CD8-positive, alpha-beta memory T cell (primary cell): ENCODE measurements at places on chromosomes 2 and 18. TPM values are rescaled to one million over a fixed set of nuclear protein-coding genes. Genes with fewer than 3 reads are reported as not detected.

DNA sequence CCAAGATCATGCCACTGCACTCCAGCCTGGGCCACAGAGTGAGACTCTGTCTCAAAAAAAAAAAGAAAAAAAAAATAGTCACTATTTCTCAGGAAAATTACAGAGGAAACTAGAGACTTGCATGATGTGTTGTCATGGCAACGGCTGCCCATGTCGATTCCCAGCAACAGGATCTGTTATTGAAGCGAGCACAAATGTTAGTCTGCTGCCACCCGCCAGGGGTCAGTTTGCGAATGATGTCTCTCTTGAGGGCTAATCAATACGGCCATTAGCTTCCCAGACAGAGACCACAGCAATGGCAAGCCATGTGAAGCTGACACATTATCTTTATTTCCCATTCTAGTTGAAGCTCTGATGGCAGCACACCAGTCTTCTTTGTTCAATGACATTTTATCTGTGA, 32.4 kb upstream of the ACYP2 start:
- H3K4me1 ChIP-seq, result no peaks in the 10 kb centered on the region
- H3K4me3 ChIP-seq, result no peak overlapping the region
- H3K36me3 ChIP-seq, result no peaks in the 10 kb centered on the region
- no peak for DNase-seq

GRCh38 chr18:10791169-10791831, 265.5 kb downstream of the NAPG start:
- no peaks in the 10 kb centered on the region for H3K27me3 ChIP-seq
- no peak overlapping the region for H3K4me3 ChIP-seq
- DNase-seq, result no peak
- H3K27ac ChIP-seq, result no peak overlapping the region
- no peaks in the 10 kb centered on the region for H3K4me1 ChIP-seq

Gene CPO
- 0.20 TPM for total RNA-seq

- no peak overlapping the region for H3K27ac ChIP-seq
- H3K4me1 ChIP-seq, result no peaks in the 10 kb centered on the region
- no peak for DNase-seq
- H3K27me3 ChIP-seq, result no peaks in the 10 kb centered on the region
- peaks cover 16% of the 10 kb centered on the region for H3K36me3 ChIP-seq
These were observed 17.3 kb downstream of the C2orf42 start for GRCh38 chr2:70173520-70173919.

- no peaks in the 10 kb centered on the region for H3K36me3 ChIP-seq
- no peaks in the 10 kb centered on the region for H3K4me1 ChIP-seq
- H3K27ac ChIP-seq, result no peak overlapping the region
- H3K4me3 ChIP-seq, result no peak overlapping the region
- DNase-seq, result no peak
- no peaks in the 10 kb centered on the region for H3K27me3 ChIP-seq
These were observed 67.0 kb upstream of the LYPD6B start for GRCh38 chr2:148971547-148971946.

DNA sequence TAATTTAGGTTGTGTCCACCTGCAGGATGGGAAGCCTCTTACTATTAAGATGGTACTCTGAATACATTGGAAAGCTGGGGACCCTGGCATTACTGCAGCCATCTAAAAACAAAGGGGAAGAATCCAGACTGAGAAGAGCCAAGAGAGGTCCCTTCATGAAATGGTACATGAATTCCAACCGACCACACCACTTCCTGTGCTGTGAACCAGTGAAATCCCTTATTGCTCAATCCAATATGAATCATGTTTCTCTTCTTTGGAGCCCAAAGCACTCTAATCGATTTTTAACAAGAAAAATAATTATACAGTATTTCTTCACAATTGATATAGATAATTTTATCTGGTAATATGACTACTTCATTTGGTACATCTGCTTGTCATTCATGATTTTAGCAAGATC, 479.7 kb upstream of the RAB6C start:
- H3K4me1 ChIP-seq, result no peaks in the 10 kb centered on the region
- DNase-seq, result no peak
- H3K36me3 ChIP-seq, result no peaks in the 10 kb centered on the region
- H3K4me3 ChIP-seq, result no peak overlapping the region
- H3K27ac ChIP-seq, result no peak overlapping the region

DNA sequence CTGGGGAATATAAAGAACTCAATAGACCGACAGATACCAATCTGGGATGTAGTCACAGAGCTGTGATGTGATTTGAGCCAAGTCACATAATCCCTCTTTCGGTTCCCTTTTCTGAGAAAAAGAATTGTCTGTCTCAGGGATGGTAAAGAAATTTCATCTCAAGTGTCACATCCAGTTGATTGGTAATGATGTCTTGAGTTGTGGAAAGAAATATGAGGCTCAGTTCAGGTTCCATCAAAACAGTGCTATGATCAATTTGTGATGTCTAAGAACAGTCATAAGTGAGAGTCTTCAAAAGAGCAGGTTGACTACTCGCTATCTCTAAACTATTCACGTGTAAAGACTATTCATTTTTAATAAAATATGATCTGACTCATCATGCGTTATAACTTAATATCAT, 223.3 kb downstream of the METTL4 start:
- H3K36me3 ChIP-seq, result no peaks in the 10 kb centered on the region
- no peak overlapping the region for H3K4me3 ChIP-seq
- H3K4me1 ChIP-seq, result no peaks in the 10 kb centered on the region

Gene TMEM37
- total RNA-seq, result not detected

DNA sequence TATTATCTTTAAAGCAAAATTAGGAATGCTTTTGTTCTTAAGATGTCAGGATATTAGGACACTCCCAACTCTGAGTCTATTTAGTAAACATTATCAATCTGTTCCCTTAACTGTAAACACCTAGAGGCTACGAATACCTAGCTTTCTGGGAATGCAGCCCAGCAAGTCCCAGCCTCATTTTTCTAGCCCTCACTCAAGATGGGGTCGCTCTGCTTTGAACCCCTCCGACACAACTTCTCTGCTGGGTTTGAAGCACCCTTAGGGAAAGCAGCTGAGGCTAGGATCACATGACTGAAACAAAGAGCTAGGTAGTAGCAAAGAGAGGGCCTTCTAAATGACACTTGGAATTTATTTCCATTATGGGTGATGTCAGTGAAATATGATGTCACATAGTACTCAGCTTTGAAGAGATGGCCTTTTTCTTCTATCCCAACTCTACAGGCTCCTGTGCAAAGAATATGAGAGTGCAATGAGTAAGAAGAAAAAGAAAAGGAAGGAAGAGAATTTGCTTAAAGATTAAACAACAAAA, 114.7 kb downstream of the CSRNP3 start:
- no peaks in the 10 kb centered on the region for H3K4me1 ChIP-seq
- DNase-seq, result no peak
- H3K36me3 ChIP-seq, result no peaks in the 10 kb centered on the region
- no peaks in the 10 kb centered on the region for H3K27me3 ChIP-seq
- no peak overlapping the region for H3K4me3 ChIP-seq

- H3K4me3 ChIP-seq, result no peak overlapping the region
- H3K27me3 ChIP-seq, result no peaks in the 10 kb centered on the region
- H3K36me3 ChIP-seq, result no peaks in the 10 kb centered on the region
- no peak overlapping the region for H3K27ac ChIP-seq
These were observed 248.8 kb downstream of the MREG start for GRCh38 chr2:215764441-215765048.

Gene SERPINB3
- total RNA-seq, result not detected

Gene GAREM1
- total RNA-seq, result not detected

Gene ZNF397
- 22.5 TPM for total RNA-seq

Gene GREB1
- 0.94 TPM for total RNA-seq

GRCh38 chr2:176178038-176178756, 10.3 kb upstream of the HOXD1 start:
- no peaks in the 10 kb centered on the region for H3K4me1 ChIP-seq
- no peak for DNase-seq
- H3K4me3 ChIP-seq, result no peak overlapping the region

Gene PTPRN
- total RNA-seq, result 0.11 TPM

GRCh38 chr2:181231886-181232621, 225.1 kb upstream of the ITGA4 start:
- no peak overlapping the region for H3K4me3 ChIP-seq
- DNase-seq, result no peak
- H3K27ac ChIP-seq, result no peak overlapping the region
- no peaks in the 10 kb centered on the region for H3K27me3 ChIP-seq
- no peaks in the 10 kb centered on the region for H3K36me3 ChIP-seq
